ENCODE measurements at places on chromosomes 4 and X.

- no peak for DNase-seq
Observed at GRCh38 chr4:74374561-74375327, 9.8 kb downstream of the EREG start.

- DNase-seq: peak; percentile 87
Observed at GRCh38 chr4:83851261-83852084, 315.6 kb downstream of the GPAT3 start.

DNA sequence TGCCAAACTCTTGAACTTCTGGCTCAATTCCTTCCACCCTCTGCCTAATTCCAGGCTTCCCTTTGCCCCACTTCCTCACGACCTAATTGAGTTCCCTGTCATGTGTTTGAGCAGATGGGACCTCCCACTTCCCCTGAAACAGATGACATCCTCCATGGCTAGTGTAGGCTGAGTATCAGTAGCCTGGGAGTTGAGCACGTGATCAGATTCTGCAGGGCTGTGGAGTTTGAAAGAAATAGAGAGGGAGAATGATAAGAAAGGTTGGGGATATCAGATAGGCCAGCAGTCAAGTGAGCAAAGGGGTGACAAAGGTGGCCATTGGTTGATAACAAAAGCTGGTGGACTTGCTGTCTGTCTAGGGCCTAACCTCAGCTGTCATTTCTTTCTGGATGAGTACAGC is 18.8 kb upstream of the NWD2 start:
- no peak for DNase-seq

DNA sequence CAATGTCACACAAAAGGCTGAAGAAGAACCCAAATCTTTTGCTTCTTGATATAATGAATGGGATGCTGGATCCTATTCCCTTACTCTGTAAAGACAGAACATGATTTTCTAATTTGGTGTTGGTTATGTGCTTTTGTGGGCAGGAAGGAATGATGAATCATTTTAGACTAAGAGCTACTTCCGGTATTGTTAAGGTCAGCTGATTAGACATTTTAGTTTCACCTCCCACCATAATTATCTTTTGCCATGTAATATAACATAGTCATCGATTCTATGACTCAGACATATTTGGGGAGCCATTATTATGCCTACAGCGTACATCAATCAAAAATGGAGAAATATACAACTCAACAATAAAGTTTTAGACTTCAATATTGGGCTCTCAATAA is 265.3 kb downstream of the ZNF674 start:
- no peak for DNase-seq

GRCh38 chr4:38674258-38675144 is 10.5 kb downstream of the KLF3 start:
- DNase-seq: no peak

- no peak for DNase-seq
Observed at GRCh38 chrX:17610788-17611187, 126.5 kb upstream of the SCML1 start.

DNA sequence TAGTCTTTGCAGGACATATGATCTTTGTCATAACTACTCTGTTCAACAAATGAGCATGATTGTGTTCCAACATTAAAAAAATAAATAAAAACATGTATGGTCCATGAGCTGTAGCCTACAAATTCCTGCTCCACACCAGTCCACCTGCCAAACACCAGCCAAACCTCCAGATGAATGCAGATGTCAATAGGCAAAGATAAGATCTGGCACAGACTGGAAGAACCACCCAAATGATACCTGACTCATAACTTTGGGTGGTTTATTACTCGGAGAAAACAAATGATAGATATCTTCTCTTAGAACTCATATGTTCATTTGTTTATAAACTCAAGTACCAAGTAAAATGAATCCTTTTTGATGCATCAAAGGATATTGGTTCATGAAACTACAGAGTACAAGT is 425.1 kb downstream of the GBA3 start:
- no peak for DNase-seq

DNA sequence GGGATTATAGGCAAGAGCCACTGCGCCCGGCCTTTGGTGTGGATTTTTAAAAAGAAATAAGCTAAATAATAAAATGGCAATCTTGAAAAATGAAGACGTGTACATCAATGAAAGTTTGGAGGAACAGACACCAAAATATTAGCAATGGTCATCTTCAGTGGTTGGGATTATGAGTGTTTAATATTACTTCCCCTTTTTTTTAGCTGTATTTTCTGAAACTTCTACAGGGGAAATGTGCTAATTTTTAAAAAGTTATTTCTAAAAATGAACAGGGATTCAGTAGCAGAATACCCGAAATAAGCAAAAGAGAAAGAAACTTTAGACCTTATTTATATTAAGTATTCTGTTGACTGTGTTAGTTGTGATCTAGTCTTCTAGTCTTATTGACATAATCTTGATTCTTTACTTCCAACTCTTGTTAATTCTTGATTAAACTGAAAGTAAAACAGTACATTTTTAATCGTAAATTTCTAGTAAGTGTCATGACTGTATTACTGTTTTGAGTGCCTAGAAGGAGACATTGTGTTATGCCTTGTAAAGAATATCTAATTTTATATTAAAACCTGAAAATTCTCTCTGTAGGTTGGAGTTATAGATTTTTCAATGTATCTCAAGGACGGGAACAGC is 51.3 kb downstream of the RUFY3 start:
- DNase-seq: no peak

DNA sequence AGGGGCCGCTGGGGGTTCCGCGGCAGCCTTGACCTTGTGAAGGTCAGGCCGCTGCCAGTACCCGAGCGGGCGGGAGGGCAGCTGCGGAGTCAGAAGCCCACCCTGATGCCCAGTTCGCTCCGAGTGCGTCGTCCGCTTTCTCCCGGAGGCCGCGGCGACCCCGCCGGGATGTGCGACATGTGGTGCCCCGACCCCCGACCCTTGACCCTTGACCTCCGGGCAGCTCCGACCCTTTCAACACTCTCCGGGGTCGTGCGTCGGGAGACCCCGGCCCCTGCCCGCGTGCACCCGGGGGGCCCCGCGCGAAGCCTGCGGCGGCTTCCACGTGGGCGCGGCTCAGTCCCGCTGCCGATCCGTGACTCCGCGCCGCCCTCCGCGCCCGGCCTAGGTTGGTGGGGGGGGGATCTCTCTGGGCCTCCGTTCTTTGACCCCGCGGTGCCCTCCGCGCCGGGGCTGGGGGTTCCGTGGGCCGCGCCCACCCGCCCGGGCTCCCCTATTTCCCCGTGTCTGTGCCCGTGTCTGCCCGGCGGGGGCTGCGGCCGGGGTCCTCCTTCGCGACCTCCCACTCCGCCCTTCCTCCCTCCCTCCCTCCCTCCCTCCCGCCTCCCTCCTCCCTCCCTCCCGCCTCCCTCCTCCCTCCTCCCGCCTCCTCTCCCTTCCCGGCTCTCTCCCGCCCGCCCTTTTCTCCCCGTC is 609 bp upstream of the SLC25A6 start:
- DNase-seq: peak; percentile 78
